ENCODE measurements at places on chromosomes 6 and 20. TPM values are rescaled to one million over a fixed set of nuclear protein-coding genes. Genes with fewer than 3 reads are reported as not detected.

NOTCH4 gene
- 1.6 TPM for total RNA-seq

MLIP gene
- not detected for total RNA-seq

FNDC1 gene
- under 0.01 TPM for total RNA-seq

SCGN gene
- total RNA-seq, result not detected

IL17F gene
- total RNA-seq, result under 0.01 TPM

FNDC11 gene
- total RNA-seq, result 0.97 TPM

TFEB gene
- total RNA-seq, result 3.0 TPM

Data from fibroblast of villous mesenchyme (primary cell).